ENCODE measurements at places on chromosomes 13 and 19.

DNA sequence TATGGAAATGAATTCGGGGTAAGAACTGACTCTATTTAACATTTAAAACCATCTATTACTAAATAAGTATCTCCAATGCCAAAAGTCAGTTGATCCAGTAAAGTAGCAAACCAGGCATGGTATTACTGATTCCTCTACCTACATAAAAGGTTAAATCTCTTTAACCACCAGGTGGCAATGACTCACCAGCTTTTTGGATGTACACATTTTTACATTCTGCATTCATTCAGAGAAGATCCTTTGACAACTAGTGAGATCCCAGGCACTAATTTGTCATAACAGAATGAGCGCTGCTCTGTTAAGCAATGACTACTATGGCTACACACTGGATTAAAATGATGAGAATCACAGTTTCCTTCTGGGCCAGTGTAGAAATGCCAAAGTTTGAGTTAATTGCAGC is 329.8 kb upstream of the GPC6 start:
- no peak for DNase-seq

DNA sequence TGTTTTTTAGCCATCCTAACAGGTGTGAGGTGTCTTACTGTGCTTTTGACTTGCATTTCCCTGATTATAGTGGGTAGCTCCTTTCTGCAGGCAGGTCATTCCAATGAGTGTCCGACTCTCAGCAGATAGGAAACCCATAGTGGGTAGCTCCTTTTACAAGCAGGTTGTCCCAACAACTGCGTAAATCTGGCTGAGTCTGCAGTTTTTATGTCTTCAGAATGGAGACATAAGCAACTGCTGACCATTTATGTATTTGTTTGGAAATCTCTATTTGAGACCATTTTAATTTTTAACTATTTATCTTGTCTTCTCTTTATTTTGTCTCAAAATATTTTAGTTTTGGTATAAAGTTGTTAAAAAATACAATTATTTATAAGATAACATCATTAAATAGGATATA is 839.4 kb downstream of the SLITRK6 start:
- DNase-seq, result no peak

- DNase-seq, result no peak
Observed at GRCh38 chr13:100423375-100423774, 165.2 kb downstream of the GGACT start.

DNA sequence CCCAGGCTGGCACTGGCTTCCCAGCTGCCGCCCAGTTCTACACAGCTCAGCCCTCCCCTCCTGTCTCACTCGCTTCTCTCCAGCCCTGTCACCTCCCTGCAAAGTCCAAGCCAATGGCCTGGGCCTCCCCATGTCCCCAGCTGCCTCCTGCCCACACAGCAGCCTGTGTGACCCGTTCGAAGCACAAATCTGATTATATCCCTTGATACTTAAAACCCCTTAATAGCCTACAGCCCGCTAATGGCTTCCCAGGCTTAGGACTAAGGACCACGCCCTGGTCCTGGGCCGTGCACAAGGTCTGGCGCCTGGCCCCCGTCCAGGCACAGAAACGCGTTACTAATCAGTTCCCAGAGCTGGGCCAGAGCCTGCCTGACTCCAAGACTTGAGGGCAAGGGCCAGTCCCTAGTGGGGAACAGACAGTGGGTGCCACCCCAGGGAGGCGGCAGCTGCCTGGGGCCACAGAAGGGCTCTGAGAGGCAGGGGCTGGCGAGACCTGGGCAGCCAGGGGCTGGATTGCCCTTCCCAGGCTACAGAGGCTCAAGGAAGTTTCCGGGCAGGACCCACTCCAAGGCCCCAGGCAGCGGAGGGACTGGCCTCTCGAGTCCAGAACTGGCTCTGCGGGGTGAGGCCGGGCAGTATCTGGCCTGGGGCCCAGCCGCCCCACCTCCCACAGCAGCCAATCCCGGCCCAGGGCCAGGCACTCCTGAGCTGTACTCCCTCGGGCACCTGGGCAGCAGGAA is 10.4 kb downstream of the XAB2 start:
- DNase-seq, result no peak

GRCh38 chr19:17997969-17998826 is 9.8 kb upstream of the ARRDC2 start:
- no peak for DNase-seq

- no peak for DNase-seq
Observed at GRCh38 chr19:40908976-40909375, 26.9 kb upstream of the CYP2A7 start.

- no peak for DNase-seq
Observed at GRCh38 chr19:795691-796581, 1.3 kb upstream of the PTBP1 start.

GRCh38 chr19:31290931-31291590 is 58.2 kb downstream of the TSHZ3 start:
- no peak for DNase-seq

GRCh38 chr19:10820173-10820572 is 15.8 kb downstream of the TMED1 start:
- DNase-seq, result no peak
